ENCODE measurements at places on chromosomes 6 and 20. TPM values are rescaled to one million over a fixed set of nuclear protein-coding genes. Genes with fewer than 3 reads are reported as not detected.

Gene GPX5
- not detected for total RNA-seq

Gene TRDN
- total RNA-seq = not detected

Gene LY6G6C
- not detected for total RNA-seq

Gene TFAP2B
- not detected for total RNA-seq

Gene STMN3
- total RNA-seq = 5.6 TPM

Gene ANKRD66
- total RNA-seq = not detected

Gene FAM83C
- not detected for total RNA-seq

Gene EPB41L1
- 53.4 TPM for total RNA-seq

Measured in body of pancreas (tissue), 4 donors.